ENCODE measurements at places on chromosomes 4 and X.

- no peak for DNase-seq
Measured at GRCh38 chr4:152559641-152560040, 23.7 kb upstream of the FBXW7 start.

GRCh38 chrX:97747346-97747745 lies 863.6 kb downstream of the RPA4 start:
- no peak for DNase-seq

- no peak for DNase-seq
Measured at GRCh38 chr4:158741326-158742021, 18.3 kb upstream of the PPID start.

GRCh38 chr4:37567836-37568235 lies 118.3 kb downstream of the RELL1 start:
- no peak for DNase-seq

- no peak for DNase-seq
Measured at GRCh38 chr4:40524366-40525041, 105.2 kb downstream of the RBM47 start.

DNA sequence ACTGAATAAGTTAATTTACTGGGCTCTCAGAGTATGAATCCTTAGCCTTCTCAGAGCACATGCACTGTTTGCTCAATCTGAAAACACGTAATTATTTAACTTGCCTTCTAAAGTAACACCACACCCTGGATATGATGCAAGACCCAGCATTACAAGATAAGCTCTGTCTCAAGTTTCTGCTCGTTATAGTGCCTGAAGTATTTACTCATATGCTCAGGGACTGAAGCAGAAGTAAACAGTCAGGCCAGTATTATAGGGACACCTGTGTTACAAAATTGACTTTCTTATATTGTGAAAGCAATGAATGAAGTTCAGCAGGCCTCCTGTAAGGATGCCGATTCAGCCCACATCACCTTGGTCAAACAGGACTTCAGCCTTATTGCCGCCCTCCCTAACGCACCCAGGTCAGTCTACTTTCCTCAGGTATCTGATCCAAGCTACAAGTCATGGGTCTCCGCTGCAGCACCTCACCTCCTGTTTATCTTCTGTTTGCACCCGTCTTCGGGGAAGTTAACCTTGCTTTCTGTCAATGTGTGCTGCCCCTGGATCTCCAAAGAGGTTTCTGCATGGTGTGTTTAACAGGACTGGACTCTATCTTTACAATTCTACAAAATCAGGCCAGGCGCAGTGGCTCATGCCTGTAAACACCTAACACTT lies 42.8 kb upstream of the KLF3 start:
- peak; percentile 48 for DNase-seq

- no peak for DNase-seq
Measured at GRCh38 chrX:135477576-135477975, 42.9 kb upstream of the INTS6L start.

- no peak for DNase-seq
Measured at GRCh38 chr4:71201817-71202576, 136.8 kb upstream of the SLC4A4 start.

Measured in NCI-H187 treated with DMSO at 0.1 percent for 48 hours (cell line).